Activated T-helper 2 cell treated with anti-CD3 and anti-CD28 coated beads, Interferon-gamma antibody, Interleukin-2, Interleukin-4, amounts not matched to agents 10 μg/mL and 5 μg/mL and 100 μg/mL, durations not matched to agents 14 hours and 24 hours and 36 hours (primary cell): ENCODE measurements at places on chromosomes 5 and 9. TPM values are rescaled to one million over a fixed set of nuclear protein-coding genes. Genes with fewer than 3 reads are reported as not detected.

SHLD3 gene
- 4.2 and 5.0 TPM in 2 replicates for total RNA-seq

GPRIN1 gene
- total RNA-seq, result 3.0 and 3.6 TPM in 2 replicates

C1QTNF3 gene
- total RNA-seq, result 1.5 and 1.7 TPM in 2 replicates

GRCh38 chr9:122551371-122551770 lies 1.5 kb upstream of the OR1N2 start:
- DNase-seq, result no peak

DNA sequence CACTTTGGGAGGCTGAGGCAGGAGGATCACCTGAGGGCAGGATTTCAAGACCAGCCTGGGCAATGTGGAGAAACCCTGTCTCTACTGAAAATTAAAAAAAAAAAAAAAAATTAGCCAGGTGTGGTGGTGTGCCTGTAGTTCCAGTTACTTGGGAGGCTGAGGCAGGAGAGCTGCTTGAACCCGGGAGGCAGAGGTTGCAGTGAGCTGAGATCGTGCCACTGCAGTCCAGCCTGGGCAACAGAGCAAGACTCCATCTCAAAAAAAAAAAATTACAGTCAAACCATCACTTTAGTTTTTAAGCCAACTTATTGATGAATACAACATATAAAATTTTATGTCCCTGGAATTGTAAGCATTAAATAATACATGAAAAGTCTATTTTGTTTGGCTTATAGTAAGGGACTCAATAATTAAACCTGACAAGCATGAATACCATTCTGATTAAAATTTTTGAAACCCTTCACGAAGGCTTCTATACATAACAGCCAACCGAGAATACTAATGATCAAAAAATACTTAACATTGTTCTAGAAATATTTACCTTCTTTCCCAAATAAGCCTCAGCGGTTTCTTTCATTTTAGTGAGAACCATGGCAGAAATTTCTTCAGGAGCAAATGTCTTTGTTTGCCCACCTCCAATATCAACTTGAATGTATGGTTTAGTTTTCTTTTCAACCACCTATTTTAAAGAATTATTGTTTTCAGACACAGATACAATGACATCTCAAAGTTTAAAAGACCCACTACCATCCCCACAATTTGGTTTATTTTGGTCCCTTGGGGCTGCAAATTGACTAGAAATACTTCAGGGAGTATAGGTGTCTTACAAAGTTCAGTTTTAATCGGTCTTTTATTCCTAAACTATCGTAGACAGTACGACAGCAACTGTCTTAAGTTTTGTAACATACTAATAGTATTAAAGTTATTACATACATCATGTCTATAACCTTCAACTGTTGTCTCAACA lies 1.2 kb downstream of the HSPA5 start:
- no peak for DNase-seq

DNA sequence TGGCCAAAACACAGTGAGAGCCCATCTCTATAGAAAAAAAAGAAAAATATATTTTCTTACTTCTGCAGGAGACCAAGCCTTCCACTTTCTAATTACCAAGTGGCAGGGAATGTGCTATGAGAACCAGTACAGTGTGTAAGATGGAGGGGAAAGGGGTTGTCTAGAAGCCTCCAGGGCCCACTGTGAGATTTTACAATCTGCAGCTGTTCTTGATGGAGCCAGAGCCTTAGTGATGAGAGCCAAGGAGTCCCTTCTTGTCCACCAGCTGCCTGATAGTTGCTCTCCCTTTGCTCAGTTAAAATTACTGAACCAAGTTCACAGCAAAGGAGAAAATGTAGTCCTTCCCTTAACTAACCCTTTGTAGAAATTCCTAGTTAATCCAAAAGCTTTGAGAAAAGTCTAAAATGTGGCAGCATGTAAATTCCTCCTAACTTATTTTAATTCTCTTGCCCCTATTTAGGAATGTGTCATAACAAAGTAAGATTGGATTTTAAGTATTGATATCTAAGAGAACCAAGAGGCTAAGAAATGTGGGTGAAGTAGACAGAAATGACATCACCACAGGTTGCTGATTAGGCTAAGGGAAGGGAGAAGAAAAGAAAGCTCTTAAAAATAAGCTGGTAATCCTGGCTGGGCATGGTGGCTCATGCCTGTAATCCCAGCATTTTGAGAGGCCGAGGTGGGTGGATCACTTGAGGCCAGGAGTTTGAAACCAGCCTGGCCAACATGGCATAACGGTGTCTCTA lies 19.3 kb downstream of the SRP19 start:
- no peak for DNase-seq

GLDC gene
- 1.0 and 1.4 TPM in 2 replicates for total RNA-seq
